ENCODE measurements at places on chromosomes 3 and 15.

DNA sequence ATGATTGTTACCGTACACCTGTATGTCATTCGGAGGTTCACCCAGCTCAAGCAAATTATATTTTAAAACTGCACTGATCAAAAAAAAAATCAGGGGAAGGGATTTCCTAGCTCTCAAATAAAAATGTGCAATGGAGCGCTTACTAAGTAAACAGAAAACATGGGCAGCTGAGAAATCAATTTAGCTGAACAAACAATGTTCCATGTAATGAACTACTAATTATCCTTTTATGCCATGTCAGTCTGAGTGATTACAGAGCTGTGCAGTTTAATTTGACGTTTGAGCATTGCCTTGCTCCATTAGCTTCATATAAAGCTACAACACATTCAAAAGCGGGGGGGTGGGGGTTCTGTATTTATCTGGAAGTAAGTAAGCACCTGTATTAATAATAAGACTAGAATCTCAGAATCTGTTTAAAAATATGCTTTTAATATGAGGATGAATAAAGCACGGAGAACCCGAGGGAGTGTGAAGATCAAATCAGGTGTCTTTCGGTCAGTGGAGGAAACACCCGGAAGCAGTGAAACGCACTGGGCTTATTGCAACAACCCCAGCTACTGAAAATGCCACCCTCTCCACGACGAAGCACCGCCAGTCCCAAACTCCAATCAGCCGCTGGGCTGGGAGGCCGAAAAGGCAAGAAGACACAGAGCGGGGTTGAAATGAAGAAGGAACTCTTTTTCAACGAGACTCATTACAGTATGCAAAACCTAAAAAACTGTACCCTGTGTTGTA is 196.5 kb upstream of the ATP11B start:
- DNase-seq, result no peak

GRCh38 chr3:23859012-23859743 is 53.4 kb downstream of the UBE2E1 start:
- DNase-seq, result peak; percentile 67

DNA sequence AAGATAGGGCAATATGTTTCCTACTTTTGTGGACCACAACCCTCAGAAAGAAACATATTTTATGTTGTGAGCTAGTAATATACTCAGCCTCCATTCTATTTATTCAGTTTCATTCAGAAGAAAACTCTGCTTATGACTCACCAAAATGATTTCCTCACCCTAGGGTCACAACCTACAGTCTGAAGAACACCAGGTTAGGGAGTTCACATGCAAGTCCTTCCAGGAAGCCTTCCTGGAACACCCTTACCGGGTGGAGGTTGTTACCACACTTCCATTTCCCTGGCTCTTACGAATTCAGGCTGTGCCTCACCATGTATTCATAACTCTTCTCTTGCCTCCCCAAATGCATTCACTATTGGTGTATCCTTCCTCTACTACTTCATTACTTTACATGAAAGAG is 228.0 kb upstream of the ADAMTS9 start:
- no peak for DNase-seq

DNA sequence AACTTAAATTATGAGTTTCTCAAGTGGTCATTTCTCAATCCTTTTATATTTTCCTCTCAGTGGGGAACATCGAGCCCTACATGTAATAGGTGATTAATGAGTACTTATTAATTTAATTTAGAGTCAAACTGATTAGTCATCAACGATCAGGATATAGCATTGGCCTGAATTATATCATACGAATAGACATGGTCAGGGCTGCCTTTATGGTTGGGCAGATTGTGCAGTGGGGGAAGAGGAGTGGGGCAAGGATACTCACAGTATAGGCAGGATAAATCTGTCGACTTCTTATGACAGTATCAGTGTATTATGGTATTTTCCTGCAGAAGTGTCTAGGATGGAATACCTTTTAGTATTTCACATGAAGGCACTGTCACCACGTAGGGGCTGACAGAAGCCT is 27.0 kb downstream of the C2CD4A start:
- DNase-seq, result no peak

DNA sequence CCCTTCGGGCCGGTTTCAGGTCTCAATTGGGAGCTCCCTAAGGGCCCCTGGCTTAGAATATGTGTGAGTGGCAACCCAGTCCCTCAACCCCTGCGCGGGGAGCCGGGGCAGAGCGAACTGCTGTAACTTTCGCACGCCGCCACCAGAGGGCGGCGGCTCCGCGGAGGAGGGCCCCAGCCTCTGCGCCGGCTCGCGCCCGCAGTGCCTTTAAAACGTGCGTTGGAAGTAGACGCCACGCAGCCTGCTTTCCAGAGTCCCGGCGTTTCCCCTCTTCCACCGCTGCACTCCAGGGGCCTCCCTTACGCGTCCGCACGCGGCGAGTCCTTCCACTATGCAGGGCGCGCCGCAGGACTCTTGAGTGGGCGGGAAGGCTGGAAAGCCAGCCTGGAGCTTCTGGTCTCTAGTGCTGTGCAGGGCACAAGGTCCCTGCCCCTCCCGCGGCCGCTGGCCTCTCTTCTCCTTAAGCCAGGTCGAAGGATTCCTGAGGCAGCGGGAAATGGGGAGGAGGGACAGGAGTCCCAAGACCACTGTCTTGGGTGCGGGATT is 23.7 kb upstream of the RNU6-1 start:
- DNase-seq, result peak; percentile 90

DNA sequence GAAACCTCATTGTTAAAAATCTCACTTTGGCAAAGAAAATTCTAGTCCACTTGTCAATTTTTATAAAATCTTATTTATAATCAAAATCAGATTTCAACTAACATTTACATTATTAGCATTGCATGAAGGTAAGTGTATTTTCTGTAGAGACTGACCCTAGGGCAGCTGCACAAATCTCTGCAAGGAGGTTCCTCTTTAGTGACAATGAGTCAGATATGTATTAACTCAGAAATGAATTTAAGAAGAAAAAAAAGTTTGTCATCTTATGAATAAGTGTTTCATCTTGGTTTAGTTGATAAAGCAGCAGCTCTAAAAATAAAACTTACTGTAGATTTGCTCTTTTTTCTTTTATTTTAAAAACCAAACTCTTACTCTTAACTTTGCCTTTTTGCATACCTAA is 9.0 kb upstream of the GNB4 start:
- DNase-seq, result no peak

DNA sequence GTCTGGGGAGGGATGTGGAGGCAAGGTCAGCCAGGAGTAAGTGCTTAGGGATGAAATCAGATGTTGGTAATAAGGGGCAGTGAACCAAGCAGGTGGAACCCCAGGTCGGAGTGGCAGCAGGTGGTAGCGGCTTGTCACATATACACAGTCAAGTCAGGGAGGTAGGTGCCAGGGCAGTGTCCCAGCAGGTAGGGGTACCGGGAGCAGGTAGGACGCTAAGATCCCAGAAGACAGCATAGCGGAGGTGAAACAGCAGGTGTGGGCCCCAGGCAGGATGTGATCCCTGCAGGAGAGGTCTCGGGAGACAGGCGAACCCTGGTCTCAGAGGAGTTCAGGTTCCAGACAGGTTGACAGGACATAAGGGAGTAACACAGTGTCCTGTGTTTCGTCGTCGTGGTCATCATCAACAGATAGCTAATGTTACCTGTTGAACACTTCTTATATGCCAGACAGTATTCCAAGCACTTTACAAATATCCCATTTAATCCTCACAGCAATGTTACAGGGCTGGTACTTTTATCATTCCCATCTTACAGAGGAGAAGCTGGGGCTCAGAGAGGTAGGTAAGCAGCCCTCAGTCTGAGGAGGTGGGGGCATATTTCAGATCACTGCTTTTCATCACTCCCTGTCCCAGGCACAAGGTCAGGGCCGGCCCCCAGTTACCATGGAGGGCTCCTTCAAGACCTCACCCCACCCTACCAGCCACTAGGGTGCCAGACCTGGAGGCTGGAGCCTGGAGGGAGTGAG is 241.6 kb downstream of the UACA start:
- no peak for DNase-seq

GRCh38 chr3:139111392-139112229 is 66.9 kb upstream of the PRR23C start:
- DNase-seq, result peak; percentile 71
